Epithelial cell of proximal tubule (primary cell): ENCODE measurements at places on chromosomes 4 and X. TPM values are rescaled to one million over a fixed set of nuclear protein-coding genes. Genes with fewer than 3 reads are reported as not detected.

KIF4A gene
- 26.8 and 28.6 TPM in 2 replicates for total RNA-seq

FGF13 gene
- total RNA-seq, result 2.5 and 4.2 TPM in 2 replicates

ODAPH gene
- 0.87 TPM in 1 of 2 replicates, not detected in the other for total RNA-seq

ALB gene
- total RNA-seq, result not detected in 2 replicates

GYPB gene
- total RNA-seq, result not detected in 2 replicates

EXOC1L gene
- not detected in 2 replicates for total RNA-seq

RBM3 gene
- total RNA-seq, result 179 and 221 TPM in 2 replicates
